Posterior cingulate gyrus (tissue), 11 donors: ENCODE measurements at places on chromosomes 5 and 9.

DNA sequence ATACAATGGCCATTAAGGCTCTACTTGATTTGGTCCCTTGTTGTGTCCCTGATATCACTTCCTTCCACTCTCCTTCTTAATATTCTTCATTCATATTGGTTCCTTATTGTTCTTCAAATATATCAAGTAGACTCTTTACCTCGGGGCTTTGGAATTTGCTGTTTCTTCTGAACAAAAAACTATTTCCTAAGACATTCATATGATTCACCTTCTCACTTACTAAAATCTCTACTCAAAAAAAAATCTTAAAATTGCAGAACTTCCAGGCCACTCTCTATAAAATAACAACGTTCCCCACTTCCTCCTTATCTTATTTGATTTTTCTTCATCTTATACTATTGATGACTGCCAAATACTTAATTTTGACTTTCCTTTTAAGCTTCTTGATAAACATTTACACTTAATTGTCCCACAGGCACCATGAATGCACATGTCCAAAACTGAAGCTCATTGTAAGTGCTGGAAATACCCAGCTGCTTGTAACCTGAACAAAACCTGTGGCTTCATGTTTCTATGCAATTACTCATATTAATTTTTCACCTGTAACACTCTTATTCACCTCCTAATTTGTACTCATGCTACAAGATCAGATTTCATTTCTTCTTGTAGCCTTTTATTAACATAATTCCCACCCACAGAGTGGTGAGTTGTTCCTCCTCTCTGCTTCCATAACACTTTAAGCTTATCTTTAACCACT, 58.4 kb upstream of the NUDT12 start:
- no peak for DNase-seq

DNA sequence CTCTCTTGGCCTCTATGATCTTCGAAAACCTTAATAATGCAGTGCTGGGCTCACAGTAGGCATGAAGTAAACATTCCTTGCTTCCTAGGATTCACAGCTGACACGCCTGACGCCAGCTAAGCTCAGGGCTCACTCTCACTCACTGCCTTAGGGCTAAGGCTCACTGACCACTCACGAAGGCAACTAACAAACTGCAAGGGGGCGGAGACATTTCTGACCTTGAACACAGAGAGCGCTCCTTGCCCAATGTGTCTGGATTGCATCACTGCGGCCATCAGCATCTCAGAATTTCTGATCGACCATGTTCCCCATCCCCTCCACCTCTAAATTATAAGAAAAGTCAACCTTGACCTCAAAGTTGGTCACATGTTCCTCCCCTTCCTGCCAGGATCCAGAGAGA, 372.6 kb downstream of the EBF1 start:
- no peak for DNase-seq

DNA sequence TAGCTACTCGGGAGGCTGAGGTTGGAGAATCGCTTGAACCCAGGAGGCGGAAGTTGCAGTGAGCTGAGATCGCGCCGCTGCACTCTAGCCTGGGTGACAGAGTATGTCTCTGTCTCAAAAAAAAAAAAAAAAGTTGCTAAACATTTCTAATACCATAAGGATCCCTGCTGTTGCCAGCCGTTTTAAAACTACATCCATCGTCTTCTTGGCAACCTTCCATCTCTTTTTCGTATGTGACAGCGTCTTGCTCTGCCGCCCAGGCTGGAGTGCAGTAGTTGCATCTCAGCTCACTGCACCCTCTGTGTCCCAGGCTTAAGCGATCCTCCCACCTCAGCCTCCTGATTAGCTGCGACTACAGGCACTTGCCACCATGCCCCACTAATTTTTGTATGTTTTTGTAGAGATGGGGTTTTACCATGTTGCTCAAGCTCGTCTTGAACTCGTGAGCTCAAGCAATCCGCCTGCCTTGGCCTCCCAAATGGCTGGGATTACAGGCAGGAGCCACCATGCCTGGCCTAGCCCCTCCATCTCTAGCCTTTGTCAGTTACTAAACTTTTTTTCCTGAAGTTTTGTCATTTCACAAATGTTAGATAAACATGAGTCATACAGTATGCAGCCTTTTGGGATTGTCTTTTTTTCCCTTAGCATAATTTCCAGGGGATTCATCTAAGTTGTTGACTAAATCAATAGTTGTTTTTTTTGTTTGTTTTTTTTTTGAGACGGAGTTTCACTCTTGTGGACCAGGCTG, 13.5 kb downstream of the NSD1 start:
- DNase-seq = no peak

- DNase-seq = no peak
Observed at GRCh38 chr9:33818847-33819500, 2.0 kb downstream of the UBE2R2 start.

- no peak for DNase-seq
Observed at GRCh38 chr9:86287013-86287412, 4.7 kb upstream of the ISCA1 start.

DNA sequence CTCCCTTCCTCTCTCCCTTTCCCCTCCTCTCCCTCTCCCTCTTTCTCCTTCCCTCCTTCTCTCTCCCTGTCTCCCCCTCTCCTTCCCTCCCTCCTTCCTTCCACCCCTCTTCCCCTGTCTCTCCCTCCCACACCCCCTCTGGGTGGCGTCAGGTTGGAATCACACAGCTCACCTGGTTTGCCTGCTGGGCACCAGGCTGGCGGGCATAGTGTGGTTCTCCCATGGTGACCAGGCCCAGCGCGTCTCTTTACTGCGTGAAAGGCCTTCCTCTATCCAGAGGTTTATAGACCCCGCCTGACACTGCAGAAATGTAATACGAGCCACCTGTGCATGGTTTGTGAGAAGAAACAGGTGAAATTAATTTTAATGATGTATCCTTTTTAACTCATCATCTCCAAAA, 76.2 kb downstream of the MRPL36 start:
- DNase-seq = no peak

DNA sequence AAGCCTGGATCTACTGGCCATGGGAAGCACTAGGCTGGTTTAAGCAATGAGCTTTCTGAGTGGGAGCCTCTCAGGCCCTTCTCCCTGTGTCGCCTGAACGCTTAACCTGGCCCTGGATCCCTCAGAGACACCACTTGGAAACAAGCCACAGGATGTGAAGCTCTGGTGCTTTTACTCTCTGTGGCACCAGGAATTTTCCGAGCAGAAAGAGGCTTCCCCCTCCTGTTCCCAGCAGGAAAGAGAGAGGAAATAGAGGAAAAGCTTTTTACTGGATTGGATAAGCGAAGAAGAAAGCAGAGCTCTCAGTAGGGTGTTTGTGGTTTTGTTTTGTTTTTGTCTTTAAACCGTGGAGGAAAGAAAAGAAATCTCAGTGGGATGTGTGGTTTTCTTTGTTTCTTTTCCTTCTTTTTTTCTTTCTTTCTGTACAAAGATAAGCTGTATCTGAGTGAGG, 34.5 kb downstream of the COL15A1 start:
- DNase-seq = no peak

DNA sequence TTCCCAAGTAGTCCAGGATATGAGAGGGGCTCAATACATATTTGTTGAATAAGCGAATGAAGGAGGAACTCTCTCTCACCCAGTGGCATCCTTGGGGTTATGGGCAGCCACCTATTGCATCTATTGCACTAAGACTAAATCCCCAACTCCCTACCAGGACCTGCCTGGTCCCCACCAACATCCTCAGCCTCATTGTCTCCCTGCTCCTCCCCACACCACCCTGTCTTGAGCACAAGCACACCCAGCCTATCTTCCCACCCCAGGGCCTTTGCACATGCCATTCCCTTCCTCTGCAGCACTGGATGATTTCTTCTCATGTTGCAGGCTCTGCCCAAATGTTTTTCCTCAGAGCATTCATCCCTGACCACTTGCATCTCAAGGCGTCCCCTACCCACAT, 133.8 kb downstream of the BARX1 start:
- DNase-seq = no peak

GRCh38 chr5:135030956-135031812, 2.8 kb downstream of the PITX1 start:
- DNase-seq = no peak

- DNase-seq = no peak
Observed at GRCh38 chr5:1640421-1640881, 116.7 kb upstream of the LPCAT1 start.

DNA sequence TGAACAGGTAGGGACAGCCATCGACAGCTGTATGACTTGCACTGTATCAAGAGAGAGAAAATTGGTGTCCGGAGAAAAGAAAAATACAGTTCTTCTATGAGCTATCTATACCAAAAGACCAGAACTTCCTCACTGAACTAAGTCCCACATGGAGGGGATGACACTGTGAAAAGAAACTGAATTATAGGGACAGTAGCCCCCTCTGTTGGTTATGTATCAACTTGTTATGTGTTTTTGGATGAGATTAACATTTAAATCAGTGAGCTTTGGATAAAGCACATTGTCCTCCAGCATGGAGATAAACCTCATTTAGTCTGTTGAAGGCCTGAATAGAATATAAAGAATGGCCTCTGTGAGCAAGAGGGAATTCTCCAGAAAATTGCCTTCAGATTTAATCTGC, 176.6 kb upstream of the SH3GL2 start:
- no peak for DNase-seq

DNA sequence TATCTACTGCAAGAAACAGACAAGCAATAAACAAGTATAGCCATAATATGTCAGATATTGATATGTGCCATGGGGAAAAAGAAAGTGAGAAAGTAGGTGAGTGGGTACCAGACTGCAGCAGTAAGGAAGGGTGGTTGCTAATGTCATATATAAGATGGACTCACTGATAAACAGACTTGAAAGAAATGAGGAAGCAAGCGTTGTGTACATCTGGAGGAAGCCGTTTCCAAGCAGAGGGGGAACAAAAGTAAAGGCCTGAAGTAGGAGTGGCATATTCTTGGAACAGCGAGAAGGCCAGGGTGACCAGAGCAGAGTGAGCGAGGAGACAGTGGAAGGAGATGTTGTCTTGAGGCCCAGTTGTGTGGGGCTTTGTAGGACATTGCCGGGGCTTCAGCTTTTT, 142.2 kb upstream of the MAP3K1 start:
- no peak for DNase-seq

DNA sequence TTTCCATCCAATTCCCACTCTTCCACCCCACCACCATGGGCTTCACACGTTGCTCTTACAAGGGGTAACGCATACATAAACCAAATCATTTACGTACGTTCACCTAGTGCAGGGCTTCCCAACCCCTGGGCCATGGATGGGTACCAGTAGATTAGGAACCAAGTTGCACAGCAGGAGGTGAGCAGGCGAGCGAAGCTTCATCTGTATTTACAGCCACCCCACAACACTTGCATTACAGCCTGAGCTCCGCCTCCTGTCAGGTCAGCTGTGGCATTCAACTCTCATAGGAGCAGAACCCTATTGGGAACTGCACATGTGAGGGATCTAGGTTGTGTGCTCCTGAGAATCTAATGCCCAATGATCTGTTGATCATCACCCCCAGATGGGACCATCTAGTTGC, 82.3 kb downstream of the CEMIP2 start:
- no peak for DNase-seq

- DNase-seq = no peak
Observed at GRCh38 chr5:143497749-143498148, 94.3 kb upstream of the NR3C1 start.

DNA sequence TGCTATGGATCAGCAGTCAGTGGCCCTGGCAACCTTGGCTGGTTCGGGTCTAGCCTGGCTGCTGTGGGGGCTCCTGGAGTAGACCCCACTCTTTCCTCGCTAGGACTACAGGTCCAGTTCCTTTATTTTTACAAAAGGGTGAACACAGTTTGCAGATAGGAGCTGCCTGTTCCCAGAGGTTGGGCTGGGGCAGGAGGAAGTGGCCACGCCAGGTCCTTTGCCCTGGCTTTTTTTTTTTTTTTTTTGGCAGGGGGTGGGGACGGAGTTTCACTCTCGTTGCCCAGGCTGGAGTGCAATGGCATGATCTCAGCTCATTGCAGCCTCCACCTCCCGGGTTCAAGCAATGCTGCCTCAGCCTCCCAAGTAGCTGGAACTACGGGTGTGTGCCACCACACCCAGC, 7.9 kb downstream of the SLC2A6 start:
- DNase-seq = no peak

DNA sequence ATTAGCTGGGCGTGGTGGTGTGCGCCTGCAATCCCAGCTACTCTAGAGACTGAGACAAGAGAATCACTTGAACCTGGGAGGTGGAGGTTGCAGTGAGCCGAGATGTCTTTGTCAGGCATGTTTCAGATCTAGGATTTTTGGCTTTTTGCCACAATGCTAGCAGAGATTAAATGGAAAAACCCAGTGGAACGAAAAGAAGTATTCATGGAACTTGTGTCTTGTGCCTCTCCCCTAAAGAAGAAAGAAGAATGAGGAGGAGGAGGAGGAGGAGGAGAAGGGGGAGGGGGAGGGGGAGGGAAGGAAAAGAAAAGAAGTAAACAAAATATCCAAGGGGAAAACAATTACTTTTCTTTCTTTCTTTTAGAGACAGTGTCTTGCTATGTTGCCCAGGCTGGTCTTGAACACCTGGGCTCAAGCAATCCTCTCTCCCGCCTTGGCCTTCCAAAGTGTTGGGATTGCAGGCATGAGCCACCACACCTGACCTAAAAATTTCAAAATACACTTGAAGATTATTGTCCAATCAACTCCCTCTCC, 106.0 kb downstream of the ARRDC3 start:
- DNase-seq = no peak

DNA sequence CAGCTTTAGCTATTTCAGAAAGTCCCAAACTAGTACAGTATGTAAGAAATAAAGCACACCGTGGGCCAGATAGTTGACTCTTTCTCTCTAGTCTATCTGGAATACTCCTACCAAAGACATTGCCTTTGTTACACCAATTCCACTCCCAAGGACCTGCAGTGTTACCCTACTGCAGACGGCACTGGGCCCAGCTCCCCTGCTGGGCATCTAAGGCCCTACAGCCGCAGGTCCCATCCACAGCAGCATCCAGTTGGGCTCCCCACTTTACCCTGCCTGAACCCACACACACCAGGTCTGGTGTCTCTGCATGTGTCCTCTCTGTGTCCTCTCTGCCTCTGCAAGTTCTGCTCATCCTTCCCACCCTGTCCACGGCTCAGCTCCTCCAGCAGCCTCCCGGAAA, 22.5 kb downstream of the TNIP1 start:
- DNase-seq = no peak

- DNase-seq = peak; percentile 69
Observed at GRCh38 chr9:133050142-133050541, 11.6 kb upstream of the CEL start.

DNA sequence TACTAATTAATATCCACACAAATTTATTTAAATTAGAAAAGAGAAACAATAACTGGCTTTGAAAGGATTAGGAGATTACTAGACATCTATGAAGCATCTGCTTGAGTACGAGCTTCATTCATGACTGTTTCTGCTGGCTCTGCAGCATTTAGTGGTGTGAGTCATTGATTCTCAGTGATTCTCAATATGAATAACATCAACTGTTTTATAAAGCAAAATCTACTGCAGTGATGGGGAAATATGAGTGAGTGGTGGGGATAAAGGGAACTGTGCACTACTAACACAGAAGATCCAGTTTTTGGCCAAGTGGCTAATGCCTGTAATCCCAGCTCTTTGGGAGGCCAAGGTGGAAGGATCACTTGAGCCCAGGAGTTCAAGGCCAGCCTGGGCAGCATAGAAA, 8.4 kb downstream of the FNBP1 start:
- no peak for DNase-seq
